ENCODE measurements at places on chromosomes 3 and 15.

DNA sequence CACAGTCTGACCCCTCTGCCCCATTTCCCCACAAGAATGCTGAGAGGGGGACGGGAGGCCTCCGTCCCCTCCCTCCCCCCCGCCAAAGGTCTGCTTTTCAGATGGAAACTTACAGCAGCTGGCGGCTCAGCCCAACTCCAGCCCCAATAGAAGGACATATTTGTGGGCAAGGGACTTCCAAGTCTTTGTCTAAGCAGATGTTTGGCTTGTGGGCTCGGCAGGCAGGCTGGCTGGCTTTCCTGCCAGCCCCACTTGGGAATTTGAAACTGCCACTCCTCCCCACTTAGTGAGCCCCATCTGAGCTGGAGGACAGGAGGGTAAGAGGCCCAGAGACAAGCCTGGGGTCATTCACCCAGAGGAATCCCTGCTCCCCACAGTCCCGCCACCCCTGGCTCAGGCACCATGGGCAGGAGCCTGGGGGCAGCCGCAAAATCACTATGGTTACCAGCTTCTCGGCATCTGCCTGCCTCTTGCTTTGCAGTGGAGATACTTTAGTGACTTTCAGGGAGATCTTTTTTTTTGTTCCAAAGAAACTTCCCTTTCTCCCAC lies 53.6 kb downstream of the LMCD1 start:
- DNase-seq, result no peak

- no peak for DNase-seq
These were observed 94.0 kb downstream of the WDR76 start for GRCh38 chr15:43920815-43921214.

GRCh38 chr3:157199841-157200240 lies 39.9 kb upstream of the CCNL1 start:
- DNase-seq, result no peak

DNA sequence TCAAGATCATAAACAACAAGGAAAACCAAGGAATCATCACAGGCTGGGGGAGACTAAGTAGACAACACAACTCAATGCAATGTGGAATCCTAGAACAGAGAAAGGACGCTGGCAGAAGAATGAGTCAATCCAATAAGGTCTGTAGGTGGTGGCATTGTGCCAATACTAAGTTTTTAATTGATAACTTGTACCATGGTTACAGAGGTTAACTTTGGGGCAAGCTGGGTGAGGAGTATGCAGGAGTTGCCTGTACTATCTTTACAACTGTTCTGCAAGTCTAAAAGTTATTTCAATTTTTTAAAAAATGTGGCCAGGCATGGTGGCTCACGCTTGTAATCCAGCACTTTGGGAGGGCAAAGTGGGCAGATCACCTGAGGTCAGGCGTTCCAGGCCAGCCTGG lies 46.2 kb downstream of the RORA start:
- DNase-seq, result no peak

GRCh38 chr3:45544717-45545296 lies 49.7 kb upstream of the LIMD1 start:
- no peak for DNase-seq

DNA sequence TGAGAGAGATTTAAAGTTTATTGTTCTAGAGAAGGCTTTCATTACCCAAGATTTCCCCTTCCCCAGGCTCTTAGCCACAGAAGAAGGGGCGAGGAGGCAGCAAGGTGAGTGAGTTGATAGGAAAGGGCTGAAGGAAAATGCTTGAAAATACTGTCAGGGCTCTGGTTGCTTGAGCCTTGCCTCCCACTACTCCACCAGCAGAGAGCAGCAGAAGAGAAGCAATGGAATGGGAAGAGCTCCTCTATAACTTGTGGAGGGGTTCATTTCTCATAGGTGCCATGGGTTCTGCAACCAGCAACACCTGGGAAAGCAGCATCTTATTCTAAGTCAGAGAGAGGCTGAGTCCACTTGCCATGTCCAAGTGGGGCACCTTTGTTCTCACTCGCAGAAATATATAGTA lies 184.0 kb upstream of the CNTN6 start:
- no peak for DNase-seq

DNA sequence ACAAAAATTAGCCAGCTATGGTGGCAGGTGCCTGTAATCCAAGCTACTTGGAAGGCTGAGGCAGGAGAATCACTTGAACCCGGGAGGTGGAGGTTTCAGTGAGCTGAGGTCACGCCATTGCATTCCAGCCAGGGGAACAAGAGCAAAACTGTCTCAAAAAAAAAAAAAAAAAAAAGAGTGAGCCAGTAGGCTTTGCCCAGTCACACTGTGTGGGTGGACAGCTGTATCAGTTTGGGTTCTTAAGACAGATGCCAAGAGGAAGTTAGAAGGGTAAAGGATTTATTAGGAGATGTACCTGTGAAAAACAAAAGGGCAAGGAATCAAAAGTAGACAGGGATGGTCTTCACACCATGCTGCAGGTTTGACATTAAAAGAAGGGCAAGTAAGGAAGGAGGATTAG lies 86.1 kb upstream of the CGNL1 start:
- DNase-seq, result no peak

DNA sequence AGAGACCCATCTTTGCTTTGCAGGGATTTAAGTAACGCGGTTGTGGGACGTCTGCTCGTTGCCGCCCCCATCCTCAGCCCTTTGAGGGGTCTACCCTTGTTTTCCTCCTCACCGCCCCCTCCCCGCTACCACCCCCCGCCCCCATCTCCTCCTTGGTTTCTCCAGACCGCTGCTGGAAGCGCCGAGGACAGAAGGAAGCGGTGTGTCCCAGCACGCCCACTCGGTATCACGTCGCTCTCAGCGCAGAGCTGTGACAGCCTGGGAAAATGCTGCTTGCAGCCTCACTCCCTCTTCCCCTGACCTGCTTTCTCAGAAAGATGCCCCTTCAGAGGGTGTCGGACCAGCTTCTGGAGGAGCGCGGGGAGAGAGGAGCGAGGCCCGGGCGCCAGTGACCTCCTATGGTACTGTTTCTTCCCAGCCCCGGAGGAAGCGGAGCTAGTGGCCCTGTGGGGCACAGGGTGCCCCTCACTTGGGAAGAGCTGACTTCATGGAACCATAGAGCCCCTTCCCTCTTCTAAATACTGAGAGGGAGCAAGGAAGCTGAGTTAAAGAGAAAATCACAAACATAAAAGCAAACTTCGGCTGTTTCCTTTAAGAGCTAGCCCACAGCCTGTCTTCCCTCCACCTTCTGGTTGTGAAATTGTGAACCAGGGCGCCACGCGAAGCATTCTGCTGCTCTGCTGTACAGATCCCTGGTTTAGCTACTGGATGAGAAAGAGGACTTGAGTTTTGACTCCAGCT lies 698 bp downstream of the IL1RAP start:
- DNase-seq, result no peak

GRCh38 chr3:123759871-123760270 lies 124.3 kb downstream of the MYLK start:
- no peak for DNase-seq

- DNase-seq, result no peak
These were observed 48.8 kb downstream of the ALDH1A2 start for GRCh38 chr15:58016581-58017175.

DNA sequence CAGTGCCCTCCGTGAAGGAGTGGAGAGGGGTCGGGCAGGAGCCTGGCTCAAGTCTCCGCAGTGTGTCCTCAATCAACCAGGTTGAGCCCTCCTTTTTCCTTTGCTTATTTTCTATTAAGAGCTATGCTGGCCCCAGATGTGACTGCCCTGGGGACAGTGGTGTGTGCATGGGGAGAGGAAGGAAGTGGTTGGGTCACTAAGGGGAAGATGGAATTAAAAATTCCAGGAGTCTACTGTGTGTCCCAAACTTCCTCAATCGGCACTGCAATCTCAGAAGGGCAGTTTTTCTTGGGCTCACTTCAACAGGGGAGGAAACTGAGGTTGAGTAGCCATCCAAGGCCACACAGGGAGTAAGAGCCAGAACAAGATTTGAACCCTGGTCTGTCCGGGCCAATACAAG lies 13.7 kb upstream of the GRIP2 start:
- no peak for DNase-seq

- DNase-seq, result no peak
These were observed 722 bp downstream of the CACNA1D start for GRCh38 chr3:53495146-53495519.

GRCh38 chr15:31307270-31308184 lies 19.1 kb upstream of the KLF13 start:
- DNase-seq, result no peak

DNA sequence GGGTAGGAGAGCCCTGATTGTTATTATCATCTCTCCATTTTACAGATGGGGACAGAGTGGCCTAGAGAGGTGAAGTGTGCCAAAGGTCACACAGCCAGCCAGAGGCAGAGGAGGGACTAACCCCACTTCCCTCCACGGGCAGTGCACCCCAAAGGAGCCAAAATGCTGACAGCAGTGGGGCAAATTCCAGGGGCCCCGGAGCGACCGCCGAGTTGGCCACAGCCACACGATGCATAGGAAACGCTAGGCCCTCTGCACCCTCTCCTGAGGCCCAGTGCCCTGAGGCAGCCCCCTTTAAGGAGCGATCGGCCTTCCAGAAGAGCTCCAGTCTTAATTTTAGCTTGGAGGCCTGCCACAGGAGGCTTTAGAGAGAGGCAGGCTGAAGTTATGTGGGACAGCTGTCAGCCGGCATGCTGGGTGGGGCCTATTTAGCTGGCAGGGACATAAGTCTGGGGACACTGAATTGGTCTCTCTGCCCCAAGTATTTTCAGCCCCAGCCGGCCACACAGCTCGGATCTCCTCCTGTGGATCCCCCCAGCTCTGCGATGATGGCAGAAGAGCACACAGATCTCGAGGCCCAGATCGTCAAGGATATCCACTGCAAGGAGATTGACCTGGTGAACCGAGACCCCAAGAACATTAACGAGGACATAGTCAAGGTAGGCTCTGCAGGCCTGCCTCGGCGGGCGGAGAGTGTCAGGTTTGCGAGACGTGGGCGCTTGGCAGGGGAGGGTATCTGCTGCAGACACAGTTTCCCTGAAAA lies at the start of gene CAV3:
Gene CAV3 (plus strand): TSS at position 471 of the 763 bp plus-strand sequence. CDS start 75 bp downstream, at position 546.
- no peak for DNase-seq

GRCh38 chr3:118527514-118528044 lies 507.1 kb downstream of the IGSF11 start:
- DNase-seq, result no peak

DNA sequence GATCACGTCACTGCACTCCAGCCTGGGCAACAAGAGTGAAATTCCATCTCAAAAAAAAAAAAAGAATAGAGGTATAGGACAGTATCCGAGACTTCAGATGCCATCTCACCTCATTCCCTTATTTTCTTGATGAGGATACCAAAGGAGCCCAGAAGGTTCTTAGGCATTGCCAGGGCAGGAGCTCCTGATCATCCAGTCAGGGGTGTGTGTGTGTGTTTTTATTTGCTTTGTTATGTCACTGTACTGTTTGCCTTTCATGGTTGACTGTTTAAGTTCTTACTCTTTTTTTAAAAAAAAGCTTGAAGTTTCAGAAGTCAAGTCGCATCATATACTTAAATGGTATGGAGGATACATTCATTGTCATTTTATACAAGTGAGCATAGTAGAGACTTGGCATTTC lies 140.0 kb upstream of the BHLHE40 start:
- DNase-seq, result no peak

DNA sequence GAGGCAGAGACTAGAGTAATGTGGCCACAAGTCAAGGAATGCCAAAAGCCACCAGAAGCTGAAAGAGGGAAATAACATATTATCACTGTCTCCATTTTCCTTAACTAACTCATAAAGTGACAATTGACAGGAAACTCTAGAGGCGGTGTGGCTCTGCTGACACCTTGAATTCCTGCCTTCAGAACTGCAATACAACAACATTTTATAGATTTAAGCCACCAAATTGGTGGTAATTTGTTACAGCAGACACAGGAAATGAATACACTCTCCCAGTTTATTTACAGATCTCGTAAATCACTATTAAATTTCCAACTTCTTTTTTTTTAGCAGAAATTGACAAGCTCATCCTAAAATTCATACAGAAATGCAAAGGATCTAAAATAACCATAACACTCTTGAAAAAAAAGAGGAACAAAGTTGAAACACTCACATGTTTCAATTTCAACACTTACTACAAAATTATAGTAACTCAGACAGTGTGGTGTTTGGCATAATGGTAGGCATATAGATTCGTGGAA lies 449.9 kb downstream of the OTOL1 start:
- no peak for DNase-seq

DNA sequence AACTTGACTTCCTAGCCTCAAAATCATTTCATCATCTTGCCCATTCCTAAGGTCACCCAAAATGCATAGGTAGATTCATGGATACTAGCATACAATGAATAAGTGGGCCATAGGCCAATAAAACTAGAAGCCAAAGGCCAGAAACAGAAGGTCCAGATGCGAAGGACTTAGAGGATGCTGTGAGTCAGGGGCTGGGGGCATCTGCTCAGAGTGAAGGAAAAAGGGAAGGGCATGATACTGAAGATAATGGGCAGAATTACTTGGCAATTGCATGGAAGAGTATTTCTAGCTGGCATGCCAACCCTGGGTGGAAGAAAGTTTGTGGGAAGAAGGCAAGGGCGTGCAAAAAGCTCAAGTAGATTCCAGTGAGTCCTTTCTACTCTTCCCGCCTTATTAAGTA lies 27.5 kb downstream of the ILDR1 start:
- DNase-seq, result no peak

DNA sequence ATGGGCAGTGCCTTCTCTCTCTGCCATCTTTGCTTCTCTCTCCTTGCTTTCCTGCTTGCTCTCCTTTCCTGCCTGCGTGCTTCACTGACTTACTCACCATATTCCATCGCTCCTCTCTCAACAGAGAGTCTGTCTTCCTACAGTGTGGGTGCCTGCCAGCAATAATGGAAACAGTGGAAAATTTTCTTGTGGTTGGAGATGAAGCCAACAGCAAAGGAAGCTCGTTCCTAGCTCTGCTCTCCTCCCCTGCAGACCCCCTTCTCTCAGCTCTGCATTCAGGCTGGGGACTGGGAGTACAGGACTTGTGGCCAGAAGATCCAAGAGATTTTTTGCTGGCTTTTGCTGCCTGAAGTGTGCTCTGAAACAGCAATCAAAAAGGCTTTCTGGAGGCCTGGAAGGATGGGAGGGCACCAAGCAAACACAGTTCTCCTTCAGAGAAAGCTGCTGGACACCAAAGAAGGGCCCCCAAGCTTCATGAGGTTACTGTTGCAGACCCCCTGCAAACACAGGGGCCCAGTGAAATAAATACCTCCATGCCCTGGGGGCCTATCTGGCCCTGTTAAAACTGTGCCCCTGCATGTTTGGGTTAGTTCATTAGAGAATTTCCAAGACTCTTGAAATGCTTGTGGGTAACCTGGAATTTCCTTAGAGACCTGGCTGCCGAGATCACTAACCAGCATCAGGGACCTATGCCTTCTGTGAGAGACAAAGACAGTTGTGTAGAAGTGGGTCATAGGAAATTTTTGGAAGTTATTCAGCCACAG lies 149.9 kb upstream of the RASGRP1 start:
- no peak for DNase-seq
